ENCODE measurements at places on chromosomes 1 and 21.

DNA sequence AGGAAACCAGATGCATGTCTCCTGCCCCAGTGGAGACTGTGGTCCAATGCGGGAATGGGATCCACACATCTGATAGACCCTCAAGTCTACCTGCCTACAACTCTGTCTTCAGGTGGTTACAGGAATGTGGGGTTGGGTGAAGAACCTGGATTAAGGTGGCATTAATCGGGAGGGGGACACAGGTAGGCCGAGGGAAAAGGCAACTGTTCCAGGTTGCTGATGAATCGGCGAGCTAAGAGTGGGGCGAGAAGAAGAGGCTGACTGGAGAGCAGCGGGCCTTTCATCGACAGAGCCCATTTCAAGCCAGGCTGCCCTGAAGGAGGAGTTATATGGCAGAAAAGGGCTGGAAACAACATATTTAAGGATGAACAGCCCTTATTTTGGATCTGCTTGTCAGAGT lies 836 bp downstream of the CD2 start:
- no peak for DNase-seq

GRCh38 chr1:89310505-89310904 lies 37.8 kb upstream of the GBP5 start:
- DNase-seq: no peak

DNA sequence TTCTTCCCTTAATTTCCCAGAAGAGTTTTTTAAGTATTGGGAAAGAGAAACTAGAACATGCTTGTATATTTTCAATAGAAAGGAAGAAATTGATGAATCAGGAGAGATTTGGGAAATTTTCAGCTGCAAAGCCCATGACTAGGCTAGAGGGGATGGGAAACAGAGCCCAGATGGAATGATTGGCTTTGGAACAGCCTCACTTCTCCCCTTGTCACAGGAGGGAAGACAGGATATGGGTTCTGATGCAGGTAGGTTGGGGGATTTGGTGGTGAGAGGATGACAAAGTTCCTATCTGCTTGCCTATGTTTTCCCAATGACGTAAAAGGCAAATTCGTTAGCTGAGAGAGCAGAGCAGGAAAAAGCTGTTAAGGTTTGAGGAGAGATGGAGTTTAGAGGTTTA lies 31.0 kb upstream of the ARID1A start:
- no peak for DNase-seq

GRCh38 chr1:222240536-222241181 lies 307.2 kb downstream of the HHIPL2 start:
- DNase-seq: no peak

- DNase-seq: no peak
Measured at GRCh38 chr1:22763487-22764200, 53.0 kb downstream of the EPHB2 start.

DNA sequence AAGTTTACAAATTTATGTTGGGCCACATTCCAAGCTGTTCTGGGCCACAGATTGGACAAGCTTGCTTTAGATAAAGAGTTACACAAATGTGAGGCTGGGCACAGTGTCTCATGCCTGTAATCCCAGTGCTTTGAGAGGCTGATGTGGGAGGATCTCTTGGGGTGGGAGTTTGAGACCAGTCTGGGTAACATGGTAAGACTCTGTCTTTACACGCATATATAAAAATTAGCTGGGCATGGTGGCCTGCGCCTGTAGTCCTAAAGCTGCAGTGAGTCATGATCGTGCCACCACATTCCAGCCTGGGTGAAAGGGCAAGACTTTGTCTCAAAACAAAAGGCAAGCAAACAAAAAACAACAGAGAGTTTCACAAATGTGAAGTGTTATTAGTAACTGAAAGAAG lies 5.9 kb upstream of the VCAM1 start:
- DNase-seq: no peak

GRCh38 chr1:243260221-243260880 lies 4.5 kb downstream of the SDCCAG8 start:
- DNase-seq: no peak

DNA sequence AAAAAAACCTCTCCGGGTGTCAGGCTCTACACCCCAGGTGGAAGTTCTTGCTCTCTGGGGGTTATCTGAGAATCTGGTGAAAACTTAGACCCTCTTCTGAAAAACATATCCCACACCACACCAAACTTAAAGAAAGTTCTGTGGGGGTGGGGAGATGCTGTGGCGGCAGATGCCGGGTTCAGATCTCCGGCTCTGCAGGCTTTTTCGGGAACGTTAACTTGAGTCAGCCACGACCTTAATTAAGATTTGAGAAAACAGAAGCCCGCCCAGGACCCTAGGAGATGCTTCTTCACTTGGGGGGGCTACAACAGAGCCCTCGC lies 2.3 kb downstream of the RCC2 start:
- no peak for DNase-seq

All from smooth muscle cell of the brain vasculature (primary cell).